ENCODE measurements at places on chromosomes 13 and 19.

DNA sequence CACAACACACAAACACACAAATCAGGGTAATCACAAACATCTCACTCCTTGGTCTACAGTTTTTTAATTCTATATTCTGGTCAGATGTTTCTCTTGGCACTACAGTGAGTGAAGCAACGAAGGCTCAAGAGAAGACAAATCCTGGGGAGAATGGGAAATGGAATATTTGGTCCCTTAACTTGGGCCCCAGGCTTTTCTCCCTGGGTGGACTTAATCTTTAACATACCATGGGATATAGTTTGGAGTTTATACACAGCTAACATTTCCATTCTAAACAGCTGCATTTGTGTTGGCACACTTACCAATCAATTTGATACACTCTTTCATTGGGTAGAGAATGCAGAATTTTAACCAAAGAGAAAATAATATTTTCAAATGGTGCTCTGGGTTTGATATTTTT lies 1132.6 kb upstream of the SLC10A2 start:
- DNase-seq, result no peak

- no peak for DNase-seq
Observed at GRCh38 chr13:62337109-62337880, 921.6 kb upstream of the PCDH20 start.

DNA sequence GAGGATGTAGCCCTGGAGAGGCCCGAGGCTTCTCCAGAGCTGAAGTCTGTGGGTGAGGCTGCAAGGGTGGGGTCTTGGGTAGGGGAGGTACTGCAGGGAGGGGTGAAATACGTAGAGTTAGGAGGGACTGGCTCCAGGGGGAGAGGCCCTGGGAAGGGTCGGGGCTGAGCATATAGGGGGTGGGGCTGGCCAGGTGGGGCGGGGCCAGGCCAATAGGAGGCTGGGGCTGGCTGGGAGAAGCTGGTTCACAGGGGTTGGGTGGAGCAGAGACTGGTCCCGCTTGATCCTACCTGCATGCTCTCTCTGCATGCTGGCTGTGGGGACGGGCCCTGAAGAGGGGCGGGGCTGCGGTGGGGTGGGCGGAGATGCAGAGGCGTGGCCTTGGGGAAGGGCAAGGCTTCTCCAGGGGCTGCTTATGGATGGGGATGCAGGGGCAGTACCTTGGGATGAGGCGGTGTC lies 51.9 kb downstream of the CELF5 start:
- no peak for DNase-seq

DNA sequence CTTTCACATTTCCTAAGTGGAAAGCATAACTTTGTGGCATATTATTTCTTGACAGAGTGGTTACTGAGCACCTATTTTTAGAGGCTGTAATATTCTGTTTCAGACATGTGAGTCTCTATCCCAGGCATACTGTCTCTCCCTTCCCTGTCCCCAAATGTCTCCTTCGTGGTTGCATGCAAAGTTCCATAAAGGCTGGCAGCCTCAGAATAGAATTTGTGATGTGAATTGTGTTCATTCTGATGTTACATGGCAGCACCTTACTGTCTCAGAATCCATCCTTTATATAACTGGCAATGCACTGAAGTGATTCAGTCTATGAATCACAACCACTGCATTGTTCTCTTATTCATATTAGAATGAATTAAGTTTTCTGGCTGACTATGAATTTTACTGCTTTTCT lies 89.0 kb upstream of the SLC7A1 start:
- DNase-seq, result no peak

DNA sequence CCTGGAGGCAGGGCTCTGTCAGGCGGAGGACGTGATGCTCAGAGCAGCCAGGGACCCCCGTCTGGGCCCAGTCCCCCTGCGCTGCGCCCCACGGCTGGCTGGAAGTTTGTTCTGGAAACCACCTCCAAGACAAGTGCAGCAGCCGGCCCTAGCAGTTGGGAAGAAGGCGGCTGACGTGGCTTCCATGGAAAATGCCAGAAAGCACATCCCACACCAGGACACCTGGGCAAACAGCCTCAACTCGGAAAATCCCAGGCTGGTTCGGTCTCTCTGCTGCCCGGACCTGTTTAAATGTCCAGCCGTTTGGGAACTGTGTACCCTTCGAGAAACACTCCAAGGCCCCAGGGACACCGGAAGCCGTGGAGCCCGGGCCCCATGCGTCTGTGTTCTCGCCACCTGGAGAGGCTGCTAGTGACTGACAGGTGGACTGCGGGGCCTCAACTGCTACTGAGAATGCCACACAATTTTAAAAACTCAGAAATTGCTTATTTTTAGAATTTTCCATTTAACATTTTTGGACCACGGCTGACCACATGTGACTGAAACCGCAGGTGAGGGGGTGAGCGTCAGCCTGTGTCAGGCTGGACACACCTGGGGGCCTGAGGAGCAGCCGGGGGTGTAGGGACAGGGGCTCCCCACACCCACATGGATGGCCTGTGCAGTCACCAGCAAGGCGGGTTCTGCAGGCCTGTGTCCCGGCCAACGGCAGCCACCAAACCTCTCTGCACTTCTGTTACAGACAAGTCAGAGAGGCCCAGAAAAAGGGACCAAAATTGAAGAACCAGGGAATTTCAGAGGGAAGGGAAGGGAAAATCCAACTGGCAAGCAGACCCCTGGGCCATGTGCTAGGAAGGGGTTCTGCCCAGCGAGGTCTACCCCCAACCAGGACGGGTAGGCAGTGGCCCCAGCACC lies 31.7 kb downstream of the RASA3 start:
- no peak for DNase-seq

DNA sequence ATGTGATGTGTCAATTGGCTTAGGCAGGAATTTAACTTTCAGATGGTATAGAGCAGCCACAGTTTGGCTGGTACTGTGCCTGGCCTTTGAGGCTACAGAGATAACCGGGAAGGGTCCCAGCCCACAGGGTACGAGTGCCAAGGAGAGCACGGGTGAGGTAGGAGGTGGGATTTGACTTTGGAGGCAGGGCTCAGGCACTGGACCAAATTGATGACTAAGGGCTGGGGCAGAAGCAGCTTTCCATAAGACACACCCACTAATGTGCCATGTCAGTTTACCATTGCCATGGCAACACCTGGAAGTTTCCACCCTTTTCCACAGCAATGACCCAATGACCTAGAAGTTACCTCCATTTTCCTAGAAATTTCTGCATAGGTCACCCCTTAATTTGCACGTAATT lies 466.2 kb downstream of the TSHZ3 start:
- DNase-seq, result no peak

- DNase-seq, result no peak
Observed at GRCh38 chr19:30682146-30682998, 310.2 kb downstream of the ZNF536 start.

GRCh38 chr19:6267552-6268381 lies 12.0 kb downstream of the MLLT1 start:
- no peak for DNase-seq

DNA sequence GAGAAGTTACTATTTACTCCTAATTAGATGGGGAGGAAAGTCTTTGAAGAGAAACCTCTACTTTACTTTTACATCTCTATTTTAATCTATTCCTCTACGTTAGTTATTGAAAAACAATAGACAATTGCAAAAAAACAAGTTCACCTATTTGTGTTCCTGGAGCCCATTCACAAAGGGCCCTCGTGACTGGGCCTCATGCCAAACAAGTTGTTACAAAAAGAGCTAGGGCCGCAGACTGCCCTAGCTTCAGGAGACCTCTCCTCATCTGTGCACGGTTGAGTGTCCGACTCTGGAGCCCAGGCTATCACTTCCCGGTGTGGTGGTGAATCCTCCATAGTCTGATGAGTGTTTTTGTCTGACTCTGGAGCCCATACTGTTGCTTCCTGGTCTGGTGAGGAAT lies 190.9 kb downstream of the ZNF486 start:
- DNase-seq, result no peak

DNA sequence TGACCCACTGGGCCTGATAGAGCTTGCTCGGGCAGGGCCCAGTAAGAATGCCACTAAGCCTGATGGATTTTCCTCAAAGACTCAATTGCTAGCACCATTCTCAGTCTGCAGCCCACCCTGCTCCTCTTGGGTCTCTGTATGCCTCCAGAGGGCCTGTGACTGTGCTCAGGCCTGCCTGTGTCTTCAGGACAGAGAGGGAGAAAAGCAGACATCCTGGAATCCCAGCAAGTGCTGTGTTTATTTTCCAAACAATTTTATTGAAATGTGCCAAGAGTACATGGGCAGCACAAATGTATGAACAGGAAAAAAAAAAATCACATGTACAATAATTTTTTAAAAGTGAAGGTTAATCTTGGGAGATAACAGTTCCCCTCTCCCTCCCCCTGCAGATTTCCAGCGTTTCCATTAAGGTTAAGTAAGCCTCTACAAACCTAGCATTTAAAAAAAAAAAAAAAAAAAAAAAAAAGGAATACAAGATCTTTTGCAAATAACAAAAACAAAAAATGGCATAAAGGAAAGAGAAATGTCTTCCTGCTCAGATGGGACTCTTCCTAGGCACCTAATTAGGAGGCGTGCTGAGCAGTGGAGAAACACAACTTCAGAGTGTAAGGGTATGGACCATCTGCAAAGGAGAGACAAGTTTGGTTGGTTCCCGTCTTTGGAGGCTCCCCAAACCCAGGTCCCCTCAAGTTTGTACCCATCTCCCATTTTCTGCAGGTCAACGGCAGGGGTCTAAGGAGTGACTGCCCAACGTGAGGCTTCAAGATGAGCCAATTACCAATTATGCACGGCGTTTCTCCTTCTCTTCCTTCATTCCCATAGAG lies 4.8 kb upstream of the ECH1 start:
- DNase-seq, result no peak

DNA sequence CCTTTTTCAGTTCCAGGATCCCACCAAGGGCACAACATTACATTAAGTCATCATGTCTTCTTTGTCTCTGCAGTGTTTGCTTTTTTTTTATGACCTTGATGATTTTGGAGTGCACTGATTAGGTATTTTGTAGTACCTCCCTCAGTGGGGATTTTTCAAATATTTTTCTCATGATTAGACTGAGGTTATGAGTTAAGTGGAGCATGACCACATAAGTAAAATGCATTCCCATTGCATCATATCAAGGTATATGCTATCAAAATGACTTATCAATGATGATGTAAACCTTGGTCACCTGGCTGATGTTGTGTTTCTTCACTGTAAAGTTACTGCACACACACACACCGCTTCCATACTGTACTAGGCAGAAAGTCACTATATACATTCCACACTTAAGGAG lies 96.7 kb upstream of the TRPC4 start:
- DNase-seq, result no peak

GRCh38 chr13:63605962-63606361 lies 2190.3 kb upstream of the PCDH20 start:
- DNase-seq, result no peak

- DNase-seq, result no peak
Observed at GRCh38 chr13:102536196-102536595, 60.6 kb upstream of the TPP2 start.

GRCh38 chr13:32936716-32937115 lies 79.5 kb upstream of the KL start:
- no peak for DNase-seq

- DNase-seq, result no peak
Observed at GRCh38 chr19:33063753-33064457, 783 bp downstream of the RHPN2 start.

DNA sequence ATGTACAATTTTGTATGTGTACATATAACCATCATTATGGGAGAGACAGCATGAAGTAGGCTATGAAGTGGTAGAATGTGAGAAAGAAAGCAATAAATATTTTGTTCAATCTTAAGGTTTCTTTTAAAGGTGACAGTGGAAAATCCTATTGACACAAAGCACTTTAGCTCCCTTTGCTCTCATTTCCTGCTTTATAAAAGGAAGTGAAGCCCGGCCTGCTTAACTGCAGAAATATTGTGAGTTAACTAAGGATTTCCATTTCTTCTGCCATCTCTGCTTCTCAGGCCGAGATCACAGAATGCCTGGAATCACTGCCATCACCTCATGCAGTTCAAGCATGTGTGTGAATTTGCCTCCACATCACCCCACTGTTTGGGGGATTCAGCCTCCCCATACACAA lies 83.5 kb downstream of the FRY start:
- DNase-seq, result no peak

GRCh38 chr13:44244288-44244687 lies 129.3 kb upstream of the SERP2 start:
- DNase-seq, result no peak

DNA sequence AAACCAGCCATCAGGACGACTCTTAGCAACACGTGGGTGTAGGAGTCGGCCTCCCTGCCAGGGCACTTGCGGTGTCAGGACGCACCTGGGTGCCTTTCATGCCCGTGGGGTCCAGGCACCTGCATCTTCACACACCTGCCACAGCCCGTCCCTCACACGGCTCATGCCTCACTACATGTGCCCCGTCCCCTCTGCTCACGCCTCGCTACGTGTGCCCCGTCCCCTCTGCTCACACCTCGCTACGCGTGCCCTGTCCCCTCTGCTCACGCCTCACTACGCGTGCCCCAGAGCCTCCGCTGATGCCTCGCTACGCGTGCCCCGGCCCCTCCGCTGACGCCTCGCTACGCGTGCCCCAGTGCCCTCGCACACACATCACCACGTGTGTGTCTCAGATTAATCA lies 58.0 kb upstream of the F7 start:
- DNase-seq, result no peak

DNA sequence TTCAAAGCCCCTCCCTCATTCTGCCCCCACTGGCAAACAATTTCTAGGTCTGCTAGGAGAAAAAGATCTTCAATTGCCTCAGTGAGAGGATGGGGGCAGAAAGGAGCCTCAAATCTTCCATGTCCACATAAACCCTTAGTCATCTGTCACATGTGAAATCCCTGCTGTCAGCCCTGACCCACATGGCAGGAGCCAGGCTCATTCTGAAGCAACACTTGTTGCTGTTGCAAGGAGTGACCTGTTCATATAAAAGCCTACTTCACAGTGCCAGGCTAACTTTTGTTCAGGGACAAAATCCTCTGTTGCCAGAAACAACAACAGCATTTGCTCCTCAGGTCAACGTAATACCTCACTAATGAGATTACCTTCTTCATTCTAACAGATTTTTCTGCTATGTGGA lies 70.5 kb downstream of the IRS2 start:
- no peak for DNase-seq

DNA sequence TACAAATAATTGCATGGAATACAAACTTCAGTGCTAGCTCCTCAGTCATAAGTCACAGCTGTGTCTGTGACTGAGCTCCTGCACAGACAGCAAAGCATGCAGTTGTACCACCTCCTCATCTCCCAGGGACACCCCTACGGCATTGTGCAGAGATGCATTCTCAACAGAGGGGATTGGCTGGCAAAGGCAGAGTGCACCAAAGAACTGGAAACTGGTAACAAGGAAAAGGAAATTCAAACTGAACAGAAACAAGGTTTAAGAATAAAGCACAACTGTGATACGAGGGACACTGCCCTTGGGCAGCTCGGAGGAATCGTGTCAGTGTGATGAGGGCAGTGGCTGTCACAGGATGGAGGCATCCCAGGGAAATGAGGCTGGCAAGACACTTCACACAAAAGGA lies 126.1 kb upstream of the SOX1 start:
- DNase-seq, result no peak

GRCh38 chr19:38264486-38265212 lies at the start of gene SPINT2:
Gene SPINT2, plus strand, starts transcription at chr19:38264573. Its CDS starts 320 bp downstream, at chr19:38264893.
- peak; percentile 20 for DNase-seq

DNA sequence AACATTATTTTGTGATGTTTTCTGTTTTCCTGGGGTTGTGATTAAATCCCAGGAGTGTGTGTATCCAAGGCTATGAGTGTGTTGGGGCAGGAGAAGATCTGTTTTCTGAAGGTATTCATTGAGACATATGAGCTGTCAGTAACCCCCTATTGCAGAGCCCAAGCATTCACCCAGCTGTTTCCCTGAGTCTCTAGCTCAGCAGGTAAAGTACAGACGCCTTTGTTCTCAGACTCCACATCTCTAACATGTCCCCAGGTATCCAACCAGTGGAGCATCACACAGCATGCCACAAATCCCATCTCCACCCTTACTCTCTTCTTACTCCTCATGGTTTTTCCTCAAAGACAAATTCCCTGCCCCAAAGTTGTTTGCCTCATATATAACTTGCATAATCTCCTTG lies 213.6 kb downstream of the PCDH20 start:
- DNase-seq, result no peak
